Activated T-helper 9 cell treated with anti-CD3 and anti-CD28 coated beads, Interleukin-2, amount 50 U/mL, for 16 hours (primary cell): ENCODE measurements at places on chromosomes 16 and 17.

GRCh38 chr16:29906520-29907244 lies 6.4 kb downstream of the ASPHD1 start:
- no peak for DNase-seq

DNA sequence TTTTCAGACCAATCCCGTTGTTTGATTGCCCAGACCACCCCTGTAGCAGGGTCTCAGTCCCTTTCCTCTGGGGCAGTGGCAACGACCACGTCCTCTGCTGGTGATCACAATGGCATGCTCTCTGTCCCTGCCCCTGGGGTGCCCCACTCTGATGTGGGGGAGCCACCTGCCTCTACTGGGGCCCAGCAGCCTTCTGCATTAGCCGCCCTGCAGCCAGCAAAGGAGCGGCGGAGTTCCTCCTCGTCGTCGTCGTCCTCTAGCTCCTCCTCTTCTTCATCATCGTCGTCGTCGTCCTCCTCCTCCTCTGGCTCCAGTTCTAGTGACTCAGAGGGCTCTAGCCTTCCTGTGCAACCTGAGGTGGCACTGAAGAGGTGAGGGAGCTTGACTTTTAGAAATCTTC lies 9.2 kb downstream of the ELOB start:
- no peak for DNase-seq

- no peak for DNase-seq
Observed at GRCh38 chr16:86955136-86955855, 361.9 kb downstream of the C16orf95 start.

DNA sequence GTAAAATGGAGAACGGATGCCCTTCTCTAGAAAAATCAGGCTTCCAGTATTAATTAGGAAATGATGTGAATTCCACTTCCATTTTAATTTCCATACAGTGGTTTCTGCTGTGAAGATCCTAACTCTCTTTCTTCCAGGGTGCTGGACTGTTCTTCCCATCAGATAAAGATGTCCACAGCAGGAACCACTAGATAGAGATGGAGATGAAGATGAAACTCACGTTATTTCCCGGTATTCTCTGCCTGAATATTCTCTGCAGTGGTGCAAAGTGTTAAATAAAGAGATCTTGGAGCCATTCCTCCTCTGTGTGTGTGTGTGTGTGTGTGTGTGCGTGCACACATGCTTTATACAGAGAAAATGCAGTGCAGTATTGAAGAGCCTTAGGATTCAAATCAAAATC lies 727.5 kb downstream of the KCNJ2 start:
- DNase-seq: no peak

DNA sequence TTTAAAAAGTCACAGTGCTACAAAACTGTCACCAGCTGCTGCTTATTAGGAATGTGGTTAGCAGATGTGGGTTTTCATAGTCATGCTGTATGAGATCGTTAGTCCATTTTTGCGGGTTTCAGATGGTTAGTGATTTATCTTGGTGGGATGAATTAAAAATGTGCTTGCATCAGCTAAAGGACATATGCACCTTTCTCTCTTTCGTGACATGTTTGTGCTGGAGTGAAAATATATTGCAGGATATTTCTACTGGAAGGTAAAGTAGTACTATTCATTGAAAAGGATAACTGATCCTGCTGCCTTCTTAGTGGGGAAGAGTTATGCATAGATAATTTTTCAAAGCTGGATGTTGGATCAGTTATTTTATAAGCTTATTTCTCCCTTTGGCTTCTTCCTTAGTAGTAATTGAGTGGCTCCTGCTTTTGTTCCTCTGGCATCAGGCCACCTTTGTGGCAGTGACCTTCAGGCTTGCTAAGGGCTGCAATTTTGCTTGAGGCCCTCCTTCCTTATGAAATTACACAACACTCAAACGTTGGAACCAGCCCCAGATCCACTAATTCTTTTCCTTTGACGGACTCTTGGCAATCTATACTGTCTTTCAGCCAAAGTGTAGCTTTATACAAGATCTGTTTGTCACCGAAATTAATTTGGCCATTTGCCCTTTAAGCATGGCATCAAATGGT lies 7.5 kb upstream of the SNTB2 start:
- no peak for DNase-seq

DNA sequence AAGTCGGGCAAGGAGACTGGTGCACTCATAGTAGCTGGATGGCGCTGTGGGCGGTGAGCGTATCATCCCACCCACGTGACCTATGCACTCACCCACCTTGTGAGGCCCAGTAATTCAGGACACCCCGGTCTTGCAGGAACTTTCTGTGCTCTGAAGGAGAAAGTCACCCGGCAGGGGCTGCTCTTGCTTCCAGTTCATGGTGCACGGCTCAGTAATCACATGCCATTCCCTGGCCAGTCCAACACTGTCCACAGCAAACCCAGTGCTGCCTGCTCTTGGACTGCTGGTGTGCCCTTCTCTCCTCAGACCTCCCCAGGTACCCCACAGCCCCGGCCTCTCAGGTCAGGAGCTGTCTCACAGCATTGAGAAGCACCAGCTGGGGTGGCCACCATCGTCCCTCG lies 16.4 kb upstream of the RHBDF2 start:
- DNase-seq: no peak
